HFFc6 (cell line): ENCODE measurements at places on chromosomes 2 and 18. TPM values are rescaled to one million over a fixed set of nuclear protein-coding genes. Genes with fewer than 3 reads are reported as not detected.

GPBAR1 gene
- total RNA-seq = 0.14 TPM in 1 of 2 replicates, not detected in the other

PMAIP1 gene
- 5.8 to 10.0 TPM (median 6.2 TPM) in 3 replicates for total RNA-seq

DNA sequence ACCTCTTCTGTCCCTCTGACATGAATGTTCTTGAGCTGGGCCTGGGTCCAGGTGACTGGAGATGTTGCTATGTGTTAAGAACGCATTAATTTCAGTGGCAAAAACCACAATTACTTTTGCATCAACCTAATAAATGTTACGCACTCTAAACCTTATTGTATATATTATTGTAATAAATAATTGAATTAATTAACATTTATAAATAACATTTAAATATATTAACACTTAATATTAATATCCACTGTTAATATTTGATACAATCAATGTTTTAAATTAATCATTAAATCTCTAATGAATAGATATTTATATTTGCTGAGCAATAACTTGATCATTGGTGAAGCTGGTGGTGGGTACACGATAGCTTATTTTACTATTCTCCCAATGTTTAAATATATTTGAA is 97.4 kb downstream of the KCNF1 start:
- peaks cover 14% of the 10 kb centered on the region for H3K36me3 ChIP-seq
- H3K4me3 ChIP-seq = no peak overlapping the region

- no peak overlapping the region for H3K4me3 ChIP-seq
- no peak overlapping the region for H3K27ac ChIP-seq
- no peaks in the 10 kb centered on the region for H3K27me3 ChIP-seq
- DNase-seq = no peak
- no peaks in the 10 kb centered on the region for H3K4me1 ChIP-seq
Measured at GRCh38 chr2:154480521-154480920, 218.0 kb upstream of the KCNJ3 start.

GRCh38 chr2:85156153-85156552 is 23.0 kb downstream of the TCF7L1 start:
- no peak overlapping the region for H3K4me3 ChIP-seq
- H3K27me3 ChIP-seq = peaks cover 4% of the 10 kb centered on the region
- no peak overlapping the region for H3K27ac ChIP-seq
- peaks cover 35% of the 10 kb centered on the region for H3K4me1 ChIP-seq
- no peaks in the 10 kb centered on the region; the same call in 1 of the 2 replicates for H3K36me3 ChIP-seq
- no peak for DNase-seq
